Osteoblast (primary cell): ENCODE measurements at places on chromosomes 4 and X. TPM values are rescaled to one million over a fixed set of nuclear protein-coding genes. Genes with fewer than 3 reads are reported as not detected.
A peak's percentile ranks its signal among the peaks of the same experiment; 100 is the strongest.

GRCh38 chr4:111954550-111954949 is 190.7 kb upstream of the FAM241A start:
- no peaks in the 10 kb centered on the region for H3K36me3 ChIP-seq
- H3K4me1 ChIP-seq, result no peaks in the 10 kb centered on the region
- DNase-seq, result no peak
- H3K4me3 ChIP-seq, result no peak overlapping the region
- no peaks in the 10 kb centered on the region for H3K27me3 ChIP-seq

- H3K27me3 ChIP-seq, result no peaks in the 10 kb centered on the region
- no peaks in the 10 kb centered on the region for H3K36me3 ChIP-seq
- H3K27ac ChIP-seq, result no peak overlapping the region
- no peak overlapping the region for H3K4me3 ChIP-seq
These were observed 359.2 kb downstream of the IDS start for GRCh38 chrX:149145845-149146285.

DNA sequence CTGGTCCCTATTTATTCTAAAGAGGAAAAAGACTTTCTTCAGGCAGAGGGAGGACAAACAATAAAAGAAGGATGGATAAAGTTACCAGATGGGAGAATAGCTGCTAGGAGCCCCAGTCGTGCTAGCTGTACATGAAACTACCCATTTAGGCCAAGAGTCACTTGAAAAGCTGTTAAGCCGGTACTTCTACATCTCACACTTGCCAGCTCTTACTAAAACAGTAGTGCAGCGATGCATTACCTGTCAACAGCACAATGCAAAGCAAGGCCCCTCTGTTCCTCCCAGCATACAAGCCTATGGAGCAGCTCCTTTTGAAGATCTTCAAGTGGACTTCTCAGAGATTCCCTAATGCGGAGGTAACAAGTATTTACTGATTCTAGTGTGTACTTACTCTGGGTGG is 1138.8 kb downstream of the ARAP2 start:
- no peaks in the 10 kb centered on the region for H3K27me3 ChIP-seq
- no peak overlapping the region for H3K27ac ChIP-seq
- no peak for DNase-seq
- H3K36me3 ChIP-seq, result no peaks in the 10 kb centered on the region
- no peak overlapping the region for H3K4me3 ChIP-seq
- no peaks in the 10 kb centered on the region for H3K4me1 ChIP-seq

DNA sequence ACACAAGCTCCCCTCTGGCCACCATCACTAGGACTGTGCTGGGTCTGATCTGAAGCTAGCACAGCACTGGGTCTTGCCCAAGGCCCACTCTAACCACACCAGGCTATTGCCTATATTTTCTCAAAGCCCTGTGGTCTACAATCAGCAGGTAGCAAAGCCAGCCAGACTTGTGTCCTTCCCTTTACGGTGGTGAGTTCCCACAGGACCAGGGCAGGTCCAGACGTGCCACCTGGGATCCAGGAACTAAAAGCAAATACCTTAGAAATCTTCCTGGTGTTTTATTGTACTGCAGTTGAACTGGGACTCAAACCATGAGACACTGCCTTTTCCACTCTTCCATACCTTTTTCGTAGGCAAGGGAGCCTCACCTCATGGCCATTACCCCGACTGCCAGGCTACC is 9.0 kb upstream of the MAGEC2 start:
- no peaks in the 10 kb centered on the region for H3K4me1 ChIP-seq
- DNase-seq, result no peak
- H3K27me3 ChIP-seq, result no peaks in the 10 kb centered on the region
- no peak overlapping the region for H3K27ac ChIP-seq
- H3K36me3 ChIP-seq, result no peaks in the 10 kb centered on the region

- DNase-seq, result no peak
- no peak overlapping the region for H3K4me3 ChIP-seq
- no peaks in the 10 kb centered on the region for H3K27me3 ChIP-seq
- no peak overlapping the region for H3K27ac ChIP-seq
These were observed 195.4 kb upstream of the HHIP start for GRCh38 chr4:144450526-144450925.

DNA sequence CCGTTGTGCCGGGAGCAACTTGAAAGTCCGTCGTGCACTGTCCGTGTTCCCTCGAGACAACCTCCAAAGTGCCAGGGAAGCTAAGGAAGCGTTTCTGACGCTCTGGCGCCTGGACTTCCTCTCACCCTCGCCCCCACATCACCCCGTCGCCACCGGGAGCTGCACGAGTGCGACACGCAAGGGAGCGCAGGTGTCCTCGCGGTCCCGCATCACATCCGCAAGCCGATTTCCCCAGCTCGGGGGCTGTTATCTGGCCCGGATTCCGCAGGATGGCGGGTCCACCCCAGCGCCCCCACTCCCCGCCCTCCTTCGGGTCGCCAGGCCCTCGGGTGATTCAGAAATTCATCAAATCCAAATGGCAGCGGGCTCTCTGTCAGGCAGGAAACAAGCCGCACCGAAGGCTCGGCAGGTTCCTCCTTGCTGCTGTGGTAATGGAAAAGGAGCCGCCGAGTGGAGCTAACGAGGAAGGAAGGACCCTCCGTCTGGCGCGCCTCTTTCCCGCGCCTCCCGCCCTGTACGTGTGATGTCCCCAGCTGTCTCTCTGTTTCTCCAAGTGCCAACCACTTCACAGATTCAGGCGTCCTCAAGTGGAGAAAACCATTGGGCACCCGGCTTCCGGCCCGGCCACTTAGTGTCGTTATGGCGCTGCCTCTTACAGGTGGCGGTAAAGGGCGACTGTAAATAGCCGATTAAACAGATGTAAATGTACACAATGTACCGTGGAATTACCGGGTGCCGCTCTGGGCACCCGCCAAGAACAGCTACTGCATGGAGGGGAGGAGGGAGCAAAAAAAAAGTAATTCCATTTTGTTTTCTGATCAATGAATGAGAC is 921 bp upstream of the SETD7 start:
- peaks cover 34% of the 10 kb centered on the region for H3K27me3 ChIP-seq
- DNase-seq, result peak; percentile 68
- H3K36me3 ChIP-seq, result no peaks in the 10 kb centered on the region
- peak overlapping the region; percentile 88 for H3K27ac ChIP-seq
- peak overlapping the region; percentile 89 for H3K4me3 ChIP-seq
- peaks cover 29% of the 10 kb centered on the region for H3K4me1 ChIP-seq

- no peaks in the 10 kb centered on the region for H3K27me3 ChIP-seq
- H3K4me1 ChIP-seq, result peaks cover 24% of the 10 kb centered on the region
- peak; percentile 80 for DNase-seq
- H3K4me3 ChIP-seq, result no peak overlapping the region
These were observed 144.1 kb upstream of the RBPJ start for GRCh38 chr4:26176598-26177149.

DNA sequence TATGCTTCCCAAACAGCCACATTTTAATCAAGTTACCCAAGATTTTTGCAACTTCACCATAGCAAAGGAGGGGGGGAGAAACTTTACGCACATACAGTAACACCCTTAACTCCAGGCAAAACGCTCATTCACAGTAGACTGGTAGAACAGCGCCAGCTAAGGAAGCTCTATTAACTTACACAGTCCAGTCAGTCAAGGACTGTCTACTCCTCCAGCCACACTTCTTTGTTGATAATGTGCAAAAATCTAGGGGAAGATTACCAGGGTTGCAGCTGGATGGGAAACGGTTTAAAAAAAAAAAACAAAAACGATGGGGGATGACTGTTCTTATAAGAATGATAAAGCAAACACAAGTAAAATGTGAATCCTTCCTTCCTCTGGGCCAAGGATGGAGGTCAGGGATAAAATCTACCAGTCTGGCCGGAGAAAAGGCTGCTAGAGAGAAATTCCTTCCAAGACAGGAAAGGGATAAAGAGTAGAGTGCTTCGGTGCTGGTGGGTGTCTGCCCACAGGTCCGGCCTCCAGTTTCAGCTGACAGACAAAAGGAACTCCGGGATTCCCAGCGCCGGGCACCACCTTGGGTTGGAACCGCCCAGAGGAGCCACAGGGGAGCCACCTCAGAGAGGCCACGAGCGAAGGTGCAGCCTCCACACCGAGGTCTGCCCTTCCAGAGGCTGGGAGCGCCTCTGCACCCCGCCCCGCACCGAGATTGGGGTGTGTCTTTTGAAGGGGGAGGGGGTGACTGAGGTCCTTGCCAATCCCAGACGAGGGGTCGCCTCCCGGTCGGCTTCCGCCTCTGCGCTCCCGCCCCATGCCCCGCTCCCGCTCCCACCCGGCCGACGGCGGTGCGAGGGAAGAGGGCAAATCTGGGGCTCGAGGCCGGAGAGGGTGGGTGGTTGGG is 811 bp downstream of the ANKRD50 start:
- peak overlapping the region; percentile 83 for H3K27ac ChIP-seq
- no peaks in the 10 kb centered on the region for H3K27me3 ChIP-seq
- H3K4me3 ChIP-seq, result peak overlapping the region; percentile 85

DNA sequence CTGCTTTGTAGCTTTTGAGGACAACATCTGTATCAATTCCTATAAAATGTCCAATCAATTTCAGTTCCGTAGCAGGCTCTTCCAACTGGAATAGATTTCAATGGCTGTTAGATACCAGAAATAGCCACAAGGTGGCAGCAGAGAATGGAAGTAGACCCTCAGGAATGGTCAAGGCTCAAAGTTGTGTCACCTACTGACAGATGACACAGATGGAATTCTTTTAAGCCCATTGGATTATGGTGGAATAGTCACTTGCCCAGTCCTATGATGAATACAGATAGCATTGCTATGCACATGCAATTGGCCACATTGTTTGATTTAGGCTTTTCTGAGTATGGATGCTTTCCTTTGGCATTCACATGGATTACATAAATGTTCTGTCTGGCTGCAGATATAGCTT is 130.4 kb upstream of the RADX start:
- peaks cover 9% of the 10 kb centered on the region for H3K27me3 ChIP-seq
- no peak overlapping the region for H3K27ac ChIP-seq

DNA sequence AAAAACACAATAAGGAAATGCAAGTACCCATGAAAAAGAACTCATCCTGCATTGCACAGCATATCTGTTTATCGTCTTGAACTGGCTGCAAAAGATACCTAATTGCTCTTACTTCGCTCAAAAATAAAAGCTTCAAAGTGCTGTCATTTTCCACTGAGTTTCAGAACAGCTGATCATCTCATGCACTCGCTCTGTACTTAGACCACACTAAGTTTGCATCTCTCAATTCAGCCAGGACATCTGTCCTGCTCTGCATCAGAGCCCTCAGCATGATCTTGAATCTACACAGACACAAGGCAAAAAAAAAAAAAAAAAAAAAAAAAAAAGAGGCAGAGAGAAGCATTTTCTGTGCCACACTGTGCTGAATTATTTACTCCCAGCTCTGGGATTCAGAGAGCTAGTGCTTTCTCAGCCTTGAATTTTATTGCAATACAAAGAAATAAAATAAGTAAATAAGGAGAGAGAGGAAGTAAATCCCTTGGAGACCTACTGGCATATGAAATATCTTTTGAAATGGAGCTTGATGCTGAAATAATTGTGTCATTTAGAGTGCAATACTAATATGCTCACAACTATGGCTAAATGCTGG is 81.3 kb downstream of the PPP1R2C start:
- no peaks in the 10 kb centered on the region for H3K36me3 ChIP-seq
- no peak for DNase-seq
- H3K27ac ChIP-seq, result no peak overlapping the region
- H3K4me3 ChIP-seq, result no peak overlapping the region

GRCh38 chrX:12770440-12770839 is 20.8 kb upstream of the PRPS2 start:
- no peak overlapping the region for H3K4me3 ChIP-seq
- no peaks in the 10 kb centered on the region for H3K36me3 ChIP-seq
- H3K27me3 ChIP-seq, result peaks cover 3% of the 10 kb centered on the region
- no peak overlapping the region for H3K27ac ChIP-seq

DNA sequence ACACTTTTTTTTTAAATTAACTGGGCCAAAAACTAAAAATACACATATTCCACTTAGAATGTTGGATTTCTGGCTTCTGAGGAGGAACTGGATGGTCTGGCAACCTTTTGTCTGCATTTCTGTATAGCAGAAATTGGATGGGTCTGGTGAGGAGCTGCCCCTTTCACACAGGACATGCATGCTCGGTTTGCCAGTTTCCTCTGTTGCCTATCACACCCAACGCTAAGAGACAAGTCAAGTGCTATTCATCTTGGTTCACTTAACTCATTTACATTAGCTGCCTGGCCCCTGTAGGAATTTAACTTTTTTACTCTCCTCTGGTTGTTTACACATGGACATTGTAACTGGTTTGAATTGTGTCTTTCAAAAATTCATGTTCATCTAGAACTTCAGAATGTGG is 195.7 kb downstream of the PACRGL start:
- H3K36me3 ChIP-seq, result no peaks in the 10 kb centered on the region
- no peaks in the 10 kb centered on the region for H3K4me1 ChIP-seq
- no peak overlapping the region for H3K4me3 ChIP-seq
- no peaks in the 10 kb centered on the region for H3K27me3 ChIP-seq

Gene PPP2R2C
- total RNA-seq, result under 0.01 TPM in 1 of 2 replicates, not detected in the other

Gene MAGEB17
- total RNA-seq, result not detected in 2 replicates

Gene MAGED4
- total RNA-seq, result 42.4 and 58.6 TPM in 2 replicates

Gene CLDN22
- not detected in 2 replicates for total RNA-seq

Gene ALPK1
- 36.2 and 39.8 TPM in 2 replicates for total RNA-seq

Gene KCTD8
- not detected in 2 replicates for total RNA-seq

Gene SERPINA7
- total RNA-seq, result not detected in 2 replicates

Gene SSX2B
- total RNA-seq, result not detected in 2 replicates

Gene CFI
- 27.9 and 53.9 TPM in 2 replicates for total RNA-seq

Gene GAGE13
- not detected in 2 replicates for total RNA-seq

Gene RNF128
- 0.59 and 0.72 TPM in 2 replicates for total RNA-seq

Gene MAGEA10
- not detected in 2 replicates for total RNA-seq

Gene FAM184B
- total RNA-seq, result under 0.01 TPM in 1 of 2 replicates, not detected in the other
